ENCODE measurements at places on chromosomes 7 and 10.
A peak's percentile ranks its signal among the peaks of the same experiment; 100 is the strongest.

DNA sequence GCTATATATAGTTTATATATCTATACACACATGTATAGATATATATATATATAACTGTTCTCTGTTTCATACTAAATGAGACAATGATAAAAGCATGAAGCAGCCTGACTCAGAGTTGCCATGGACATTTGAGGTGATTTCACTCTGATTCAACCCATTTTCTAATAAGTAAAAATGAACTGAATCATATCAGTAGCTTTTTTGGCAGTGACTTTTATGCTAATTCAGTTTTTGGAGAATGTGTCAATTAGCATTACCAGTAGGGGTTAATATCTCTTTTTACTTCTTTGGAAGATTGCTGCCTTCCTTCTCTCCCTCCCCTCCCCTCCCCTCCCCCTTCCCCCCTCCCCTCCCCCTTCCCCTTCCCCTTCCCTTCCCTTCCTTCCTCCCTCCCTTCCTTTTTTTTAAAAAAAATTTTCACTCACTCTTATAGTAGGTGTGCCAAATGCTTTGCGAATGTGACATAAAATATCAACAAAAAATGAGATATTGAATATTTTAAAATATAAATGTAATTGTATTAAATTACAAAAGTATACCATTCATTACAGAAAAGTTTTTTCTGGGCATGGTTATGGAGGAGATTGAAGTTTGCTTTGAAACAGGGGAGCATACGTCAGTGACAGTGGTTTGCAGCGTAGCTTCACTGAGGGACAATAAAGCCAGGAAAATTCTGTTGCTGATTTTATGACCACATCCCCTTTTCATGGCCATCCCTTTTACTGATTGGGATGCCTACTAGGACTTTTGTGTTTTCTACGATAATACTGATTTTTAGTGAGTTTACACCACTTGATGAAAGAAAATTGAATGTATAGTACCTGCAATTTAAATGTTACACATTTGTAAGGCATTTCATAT lies 64.0 kb upstream of the KLF6 start:
- H3K27me3 ChIP-seq = no peaks in the 10 kb centered on the region
- H3K36me3 ChIP-seq = no peaks in the 10 kb centered on the region

GRCh38 chr10:15451137-15452094 lies 80.3 kb upstream of the FAM171A1 start:
- no peak for DNase-seq
- no peaks in the 10 kb centered on the region for H3K36me3 ChIP-seq
- no peak overlapping the region for H3K27ac ChIP-seq
- no peaks in the 10 kb centered on the region for H3K4me1 ChIP-seq
- H3K27me3 ChIP-seq = peaks cover 14% of the 10 kb centered on the region
- no peak overlapping the region for H3K4me3 ChIP-seq

GRCh38 chr7:135798095-135798494 lies 49.5 kb upstream of the FAM180A start:
- no peak overlapping the region for H3K27ac ChIP-seq
- H3K36me3 ChIP-seq = no peaks in the 10 kb centered on the region
- peaks cover 7% of the 10 kb centered on the region for H3K4me1 ChIP-seq
- peaks cover 16% of the 10 kb centered on the region for H3K27me3 ChIP-seq
- DNase-seq = no peak

- DNase-seq = no peak
- H3K27me3 ChIP-seq = no peaks in the 10 kb centered on the region
- H3K27ac ChIP-seq = no peak overlapping the region
- no peak overlapping the region for H3K4me3 ChIP-seq
- no peaks in the 10 kb centered on the region for H3K36me3 ChIP-seq
- peaks cover 6% of the 10 kb centered on the region for H3K4me1 ChIP-seq
Observed at GRCh38 chr10:110824152-110824441, 47.6 kb upstream of the PDCD4 start.

DNA sequence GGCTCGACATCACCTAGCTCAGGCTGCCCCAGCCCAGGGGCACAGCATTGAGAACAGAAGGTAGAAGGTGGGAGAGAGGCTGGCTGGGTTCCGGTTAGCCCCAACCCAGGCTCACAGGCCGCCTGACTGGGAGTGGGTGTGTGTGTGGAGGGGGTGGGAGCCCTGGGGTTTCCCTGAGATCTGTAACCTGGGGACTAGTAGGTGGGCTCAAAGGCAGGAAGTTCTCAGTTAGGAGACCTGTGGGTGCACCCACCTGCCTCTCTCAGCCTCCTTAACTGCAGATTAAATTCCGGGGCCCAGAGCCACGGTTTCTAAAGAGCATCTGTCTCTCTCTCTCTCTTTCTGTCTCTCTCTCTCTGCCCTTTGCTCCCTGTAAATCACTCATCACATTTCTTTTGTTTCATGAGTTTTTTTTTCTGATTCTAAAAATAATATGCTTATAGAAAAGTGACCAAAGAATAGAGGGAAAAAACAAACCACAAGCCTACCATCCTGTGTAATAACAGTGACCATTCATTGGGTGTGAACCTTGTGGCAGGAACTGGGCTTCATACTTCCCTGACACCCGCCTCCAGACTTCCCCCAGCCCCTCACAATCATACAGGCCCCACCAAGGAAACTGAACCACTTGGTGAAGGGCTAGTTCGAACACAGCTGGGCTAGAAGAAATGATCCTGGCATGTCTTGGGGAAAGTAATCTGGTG lies 83.4 kb upstream of the SMNDC1 start:
- peaks cover 37% of the 10 kb centered on the region for H3K4me1 ChIP-seq
- H3K4me3 ChIP-seq = peak overlapping the region; percentile 55
- H3K36me3 ChIP-seq = no peaks in the 10 kb centered on the region
- no peaks in the 10 kb centered on the region for H3K27me3 ChIP-seq
- DNase-seq = peak; percentile 46
- peak overlapping the region; percentile 89 for H3K27ac ChIP-seq

- H3K36me3 ChIP-seq = no peaks in the 10 kb centered on the region
- peaks cover 17% of the 10 kb centered on the region for H3K4me1 ChIP-seq
- H3K27ac ChIP-seq = no peak overlapping the region
- H3K4me3 ChIP-seq = no peak overlapping the region
- no peak for DNase-seq
Observed at GRCh38 chr7:12729112-12729511, 41.7 kb downstream of the ARL4A start.

DNA sequence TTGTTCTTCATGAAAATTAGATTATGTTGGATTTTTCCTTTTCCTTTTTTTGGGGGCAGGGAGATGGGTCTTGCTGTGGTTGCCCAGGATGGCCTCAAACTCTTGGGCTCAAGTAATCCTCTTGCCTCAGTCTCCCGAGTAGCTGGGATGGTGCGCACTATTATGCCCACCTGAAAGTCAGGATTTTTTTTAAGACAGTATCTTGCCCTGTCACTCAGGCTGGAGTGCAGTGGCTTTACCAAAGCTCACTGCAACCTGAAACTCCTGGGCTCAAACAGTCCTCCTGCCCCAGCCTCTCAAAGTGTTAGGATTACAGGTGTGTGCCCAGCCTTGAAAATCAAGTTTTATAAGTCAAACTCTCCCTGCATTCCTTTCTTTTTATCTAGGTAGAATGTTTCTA lies 1.7 kb upstream of the TET1 start:
- peaks cover 16% of the 10 kb centered on the region for H3K4me1 ChIP-seq
- no peak overlapping the region for H3K27ac ChIP-seq
- no peak overlapping the region for H3K4me3 ChIP-seq
- no peak for DNase-seq

GRCh38 chr10:22308390-22308789 lies 7.8 kb upstream of the COMMD3 start:
- H3K4me1 ChIP-seq = peaks cover 10% of the 10 kb centered on the region
- no peaks in the 10 kb centered on the region for H3K36me3 ChIP-seq
- peaks cover 22% of the 10 kb centered on the region for H3K27me3 ChIP-seq
- H3K4me3 ChIP-seq = no peak overlapping the region

DNA sequence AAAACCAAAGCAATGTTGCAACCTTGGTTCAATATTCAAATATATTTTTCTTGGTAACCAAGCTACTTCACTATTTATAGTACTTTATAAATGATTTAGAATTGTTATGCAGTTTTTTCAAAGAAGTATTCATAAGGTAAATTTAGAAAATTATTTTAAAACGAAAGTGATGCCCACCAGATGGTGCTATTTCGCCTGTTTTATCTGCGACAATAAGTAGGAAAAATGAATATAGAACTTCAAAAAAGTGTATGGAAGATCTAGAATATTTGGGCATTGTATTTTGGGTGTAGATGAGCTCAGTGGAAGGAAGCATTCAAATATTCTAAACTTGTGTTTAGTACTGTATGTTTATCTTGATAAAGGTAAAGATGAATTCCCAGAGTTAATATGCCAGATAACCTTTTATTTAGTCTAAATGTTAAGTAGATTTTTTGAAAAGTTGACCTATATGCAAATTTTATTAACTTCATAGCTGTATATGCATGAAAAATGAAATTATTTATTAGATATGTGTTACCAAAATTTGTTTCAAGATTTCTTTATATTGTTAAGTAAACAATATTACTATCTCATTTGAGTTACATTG lies 93.2 kb downstream of the ADK start:
- no peak overlapping the region for H3K4me3 ChIP-seq
- no peaks in the 10 kb centered on the region for H3K4me1 ChIP-seq
- DNase-seq = peak; percentile 14

- no peak overlapping the region for H3K27ac ChIP-seq
- no peak overlapping the region for H3K4me3 ChIP-seq
- no peak for DNase-seq
- peaks cover 1% of the 10 kb centered on the region for H3K27me3 ChIP-seq
- no peaks in the 10 kb centered on the region for H3K36me3 ChIP-seq
- no peaks in the 10 kb centered on the region for H3K4me1 ChIP-seq
Observed at GRCh38 chr7:158165711-158166110, 421.9 kb downstream of the PTPRN2 start.

GRCh38 chr10:27687743-27688142 lies 57.9 kb downstream of the MKX start:
- DNase-seq = no peak
- H3K27me3 ChIP-seq = peaks cover 10% of the 10 kb centered on the region
- no peaks in the 10 kb centered on the region for H3K36me3 ChIP-seq
- no peak overlapping the region for H3K4me3 ChIP-seq

DNA sequence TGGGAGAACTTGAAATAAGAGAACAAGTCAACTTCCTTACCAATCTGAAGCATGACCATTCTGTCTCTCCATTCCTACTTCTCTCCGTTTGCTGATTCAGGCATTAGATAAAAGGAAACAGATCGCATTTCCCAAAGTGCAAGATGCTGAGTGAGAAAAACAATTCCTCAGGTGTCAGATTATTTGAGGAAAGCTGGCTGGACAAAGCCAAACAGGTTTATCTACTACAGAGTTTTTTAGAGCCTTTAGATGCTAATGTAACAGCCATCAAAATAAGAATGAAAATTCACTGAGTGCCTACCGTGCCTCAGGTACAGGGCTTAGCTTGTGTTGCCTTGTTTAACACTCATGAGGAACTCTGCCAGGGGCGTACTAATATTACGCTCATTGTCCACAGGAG lies 135.9 kb upstream of the MBL2 start:
- H3K4me1 ChIP-seq = no peaks in the 10 kb centered on the region
- H3K27ac ChIP-seq = no peak overlapping the region
- no peak for DNase-seq

- DNase-seq = no peak
- H3K4me1 ChIP-seq = no peaks in the 10 kb centered on the region
- H3K27me3 ChIP-seq = no peaks in the 10 kb centered on the region
- H3K4me3 ChIP-seq = no peak overlapping the region
- H3K36me3 ChIP-seq = peaks cover 22% of the 10 kb centered on the region
- H3K27ac ChIP-seq = no peak overlapping the region
Observed at GRCh38 chr7:27615420-27616185, 47.1 kb downstream of the HIBADH start.

DNA sequence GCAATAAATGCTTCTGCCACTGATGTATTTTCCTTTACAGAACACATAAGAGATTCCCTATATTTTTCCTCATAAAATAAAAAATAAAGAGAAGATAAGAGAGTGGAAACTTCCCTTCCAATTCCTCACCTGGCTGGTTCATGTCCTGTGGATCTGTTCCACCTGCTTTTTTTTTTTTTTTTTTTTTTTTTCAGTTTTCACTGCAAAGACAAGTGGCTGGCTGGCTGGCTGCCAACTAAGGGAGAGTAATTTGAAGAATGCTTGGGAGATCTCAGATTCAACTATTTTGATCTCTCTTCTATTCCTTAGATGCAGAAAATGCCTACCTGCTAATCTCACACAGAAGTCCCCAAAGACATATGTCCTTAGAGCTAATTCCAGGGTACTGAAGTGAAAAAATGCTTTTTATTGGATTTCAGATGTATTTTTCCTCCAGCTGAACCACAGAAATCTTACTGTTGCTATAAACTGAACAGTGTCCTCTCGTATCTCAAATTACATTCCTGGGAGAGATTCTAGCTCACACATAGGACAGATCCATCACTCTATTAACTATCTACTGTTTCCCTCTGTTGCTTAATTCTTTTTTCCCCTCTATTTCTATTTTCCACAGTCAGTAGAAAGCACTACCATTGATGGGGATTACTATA lies 120.8 kb downstream of the NRCAM start:
- no peak overlapping the region for H3K27ac ChIP-seq
- no peak overlapping the region for H3K4me3 ChIP-seq
- DNase-seq = no peak
- peaks cover 5% of the 10 kb centered on the region for H3K4me1 ChIP-seq

GRCh38 chr7:150357270-150357669 lies 11.4 kb upstream of the REPIN1 start:
- H3K4me1 ChIP-seq = peaks cover 40% of the 10 kb centered on the region
- H3K36me3 ChIP-seq = no peaks in the 10 kb centered on the region
- H3K4me3 ChIP-seq = peak overlapping the region; percentile 63
- H3K27me3 ChIP-seq = no peaks in the 10 kb centered on the region

- H3K27me3 ChIP-seq = peaks cover 24% of the 10 kb centered on the region
- H3K4me3 ChIP-seq = no peak overlapping the region
- no peaks in the 10 kb centered on the region for H3K4me1 ChIP-seq
- no peak overlapping the region for H3K27ac ChIP-seq
- DNase-seq = no peak
Observed at GRCh38 chr10:121610798-121611323, 12.6 kb upstream of the FGFR2 start.

- no peak overlapping the region for H3K27ac ChIP-seq
- H3K27me3 ChIP-seq = no peaks in the 10 kb centered on the region
- no peak overlapping the region for H3K4me3 ChIP-seq
- no peaks in the 10 kb centered on the region for H3K4me1 ChIP-seq
- H3K36me3 ChIP-seq = no peaks in the 10 kb centered on the region
- DNase-seq = no peak
Observed at GRCh38 chr7:23759671-23760391, 49.8 kb downstream of the STK31 start.

- H3K27me3 ChIP-seq = peaks cover 27% of the 10 kb centered on the region
- H3K36me3 ChIP-seq = no peaks in the 10 kb centered on the region
- DNase-seq = no peak
- no peak overlapping the region for H3K4me3 ChIP-seq
Observed at GRCh38 chr10:98270073-98270740, 2.2 kb upstream of the LOXL4 start.

DNA sequence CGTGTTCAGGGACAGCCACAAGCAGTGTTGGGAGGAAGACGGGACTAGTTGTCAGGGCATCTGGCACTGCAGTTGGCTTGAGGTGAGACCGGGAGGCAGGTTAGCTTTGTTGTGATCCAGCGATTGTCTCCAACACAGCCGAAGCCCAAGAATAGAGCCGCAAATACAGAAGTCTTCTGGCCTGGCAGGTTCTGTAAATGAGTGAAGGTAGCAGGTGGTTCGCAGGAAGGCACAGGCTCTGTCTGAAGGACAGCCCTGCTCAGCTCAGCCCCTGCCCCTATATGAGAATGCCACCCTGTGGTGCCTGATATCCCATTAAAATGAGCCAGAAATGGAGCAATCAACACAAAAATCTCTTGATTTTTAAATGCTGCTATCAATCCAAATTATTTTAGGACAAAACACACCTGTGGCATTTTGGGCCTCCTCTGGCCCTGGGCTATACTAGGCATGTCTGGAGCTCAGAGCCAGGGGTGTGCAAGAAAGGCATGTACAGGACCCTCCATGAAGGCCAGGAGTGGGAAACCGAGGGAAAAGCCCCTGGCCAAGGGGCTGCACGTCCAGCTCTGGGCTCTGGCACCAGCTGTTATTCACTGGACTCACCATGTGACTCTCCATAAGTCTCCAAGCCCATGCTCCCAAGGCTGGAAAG lies 11.2 kb upstream of the C10orf71 start:
- no peak overlapping the region for H3K27ac ChIP-seq
- peaks cover 2% of the 10 kb centered on the region for H3K27me3 ChIP-seq
- no peaks in the 10 kb centered on the region for H3K4me1 ChIP-seq

Data from activated naive CD8-positive, alpha-beta T cell treated with anti-CD3 and anti-CD28 coated beads, Interleukin-2, amount 50 U/mL, for 24 hours (primary cell).